Testis (tissue), 5 donors: ENCODE measurements at places on chromosomes 11 and 22. TPM values are rescaled to one million over a fixed set of nuclear protein-coding genes. Genes with fewer than 3 reads are reported as not detected.
A peak's percentile ranks its signal among the peaks of the same experiment; 100 is the strongest.

Gene UFD1
- total RNA-seq, result 54.5 TPM

Gene TTC28
- total RNA-seq, result 75.5 TPM

- DNase-seq, result no peak
These were observed 46.5 kb downstream of the FBLN1 start for GRCh38 chr22:45548991-45549761.

GRCh38 chr11:104090767-104091166 lies 54.3 kb downstream of the DDI1 start:
- DNase-seq, result no peak

- DNase-seq, result no peak
These were observed 18.4 kb upstream of the LDHA start for GRCh38 chr11:18375941-18376340.

DNA sequence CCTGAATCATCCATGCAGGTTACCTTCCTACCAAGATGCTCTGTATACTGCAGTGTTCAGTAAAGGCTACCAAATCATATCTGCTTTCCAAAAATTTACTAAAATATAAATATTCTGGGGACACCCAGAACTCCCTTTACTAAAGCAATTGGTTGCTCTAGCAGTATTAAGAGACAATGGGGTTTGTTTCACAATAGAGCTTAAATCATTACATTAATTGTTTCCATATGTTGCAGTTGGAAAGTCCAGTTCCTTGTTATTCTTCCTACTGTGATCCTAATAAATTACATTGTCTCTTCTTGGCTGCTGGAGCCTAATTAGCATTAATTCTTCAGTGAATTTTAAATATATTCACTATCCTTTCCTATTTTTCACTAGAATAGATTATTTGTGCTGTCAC lies 316.0 kb upstream of the MTNR1B start:
- no peak for DNase-seq

DNA sequence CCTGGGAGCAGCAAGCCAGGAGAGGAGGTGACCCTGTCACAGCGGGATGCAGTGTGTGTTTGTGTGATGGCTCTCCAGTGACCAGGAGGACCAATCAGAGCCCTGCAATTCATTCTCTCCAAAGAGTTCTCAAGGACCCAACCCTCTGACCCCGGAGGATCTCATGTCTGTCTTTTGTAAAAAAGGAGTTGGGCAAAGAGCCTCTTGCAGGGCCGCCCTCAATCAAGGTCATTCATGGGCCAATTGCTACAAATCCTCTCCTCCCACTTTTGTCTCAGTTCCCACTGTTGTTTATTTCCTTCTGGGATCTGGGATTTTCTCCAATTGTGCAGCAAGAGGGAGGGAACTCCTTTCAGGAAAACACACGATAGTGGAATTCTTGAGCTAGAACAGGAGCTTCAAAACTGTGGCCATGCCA lies 4.0 kb downstream of the TECTA start:
- peak; percentile 89 for DNase-seq

- no peak for DNase-seq
These were observed 7.0 kb upstream of the ARHGAP42 start for GRCh38 chr11:100680070-100680469.
